ENCODE measurements at places on chromosomes 1 and 21. TPM values are rescaled to one million over a fixed set of nuclear protein-coding genes. Genes with fewer than 3 reads are reported as not detected.
A peak's percentile ranks its signal among the peaks of the same experiment; 100 is the strongest.

GRCh38 chr1:214943054-214943453 lies 139.5 kb upstream of the KCNK2 start:
- no peak for DNase-seq

- no peak for DNase-seq
Observed at GRCh38 chr1:215584389-215584788, 17.3 kb downstream of the KCTD3 start.

DNA sequence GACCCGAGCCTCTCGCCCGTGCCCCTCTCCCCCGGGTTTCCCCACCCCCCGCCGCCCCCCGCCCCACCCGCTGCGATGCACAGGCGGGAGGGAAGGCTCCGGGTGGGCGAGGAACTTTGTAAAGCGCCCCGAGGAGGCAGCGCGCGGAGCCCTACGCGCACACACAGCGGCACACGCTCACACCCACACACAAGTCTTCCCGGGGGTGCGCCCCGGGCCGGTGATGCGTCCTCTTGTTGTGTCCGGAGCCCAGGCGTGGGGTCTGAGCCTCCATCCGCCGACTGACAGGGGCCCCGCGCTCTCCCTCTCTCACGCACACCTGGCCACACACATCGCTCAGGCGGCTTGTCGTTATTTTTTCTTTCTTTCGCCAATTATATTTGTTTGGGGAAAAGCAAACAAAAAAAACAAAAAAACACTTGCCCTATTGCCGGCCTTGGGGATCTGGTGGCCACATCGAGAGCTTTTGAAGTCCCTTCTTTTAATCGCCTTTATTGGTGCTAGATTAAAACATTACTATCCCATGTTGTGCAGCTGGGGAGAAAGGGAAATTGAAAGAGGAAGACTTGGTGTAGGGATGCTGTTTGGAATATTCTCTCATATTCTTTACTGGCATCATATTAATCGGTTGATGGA lies 770 bp downstream of the NTNG1 start:
- DNase-seq, result no peak

DNA sequence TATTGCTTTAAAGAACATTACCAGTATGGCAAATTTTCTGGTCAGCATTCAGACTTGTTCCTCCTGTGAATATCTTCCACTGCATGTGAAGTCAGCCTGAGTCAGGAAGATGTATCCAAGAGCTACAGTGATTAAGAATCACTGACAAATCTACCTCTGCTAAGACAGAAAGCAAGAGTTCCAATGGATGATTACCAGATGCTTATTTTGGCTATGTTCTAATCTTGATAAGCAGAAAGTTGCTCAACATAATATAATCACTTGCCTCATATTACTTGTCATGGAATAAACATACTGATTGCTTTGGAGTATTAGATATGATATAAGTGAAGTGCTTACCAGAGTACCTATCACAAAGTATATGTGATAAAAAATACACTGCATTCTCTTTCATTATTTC lies 738.1 kb downstream of the ADGRL2 start:
- peak; percentile 11 for DNase-seq

GRCh38 chr1:110233861-110234260 lies 23.7 kb downstream of the KCNC4 start:
- DNase-seq, result no peak

- DNase-seq, result no peak
Observed at GRCh38 chr1:187067160-187067559, 238.4 kb downstream of the PLA2G4A start.

GRCh38 chr1:69739251-69739605 lies 171.5 kb downstream of the LRRC7 start:
- no peak for DNase-seq

DNA sequence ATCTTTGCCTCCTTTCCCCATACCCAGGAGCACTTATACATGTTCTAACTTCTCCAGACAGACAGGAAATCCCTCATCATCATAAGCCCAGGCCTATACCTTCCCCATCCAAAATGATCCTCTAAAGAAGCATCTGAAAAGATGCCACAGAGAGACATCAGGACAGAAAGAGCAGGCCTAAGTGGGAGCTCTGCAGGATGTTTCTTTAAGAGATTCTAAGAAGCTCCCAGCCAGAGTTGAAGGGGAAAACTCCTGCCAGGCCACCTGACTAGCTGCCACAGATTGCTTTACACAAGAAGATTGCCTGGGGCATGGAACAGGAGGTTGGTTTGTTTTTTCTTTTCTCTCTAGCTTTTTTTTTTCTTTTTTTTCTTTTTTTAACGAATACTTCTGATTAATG lies 275.8 kb downstream of the VAV3 start:
- DNase-seq, result no peak

The TENT5C gene
- 1.5 TPM for polyA plus RNA-seq

The USH2A gene
- 0.02 TPM for polyA plus RNA-seq

The F3 gene
- 126 TPM for polyA plus RNA-seq

The IL19 gene
- polyA plus RNA-seq, result not detected

The ELF3 gene
- polyA plus RNA-seq, result 0.38 TPM

The POFUT2 gene
- 58.5 TPM for polyA plus RNA-seq

The HSPA13 gene
- 11.7 TPM for polyA plus RNA-seq

The PSMB2 gene
- 86.2 TPM for polyA plus RNA-seq

The KRTAP19-3 gene
- polyA plus RNA-seq, result not detected
